A549 treated with Hydrocortisone at 1 μM for 4 hours (cell line): ENCODE measurements at places on chromosomes 3 and 15. TPM values are rescaled to one million over a fixed set of nuclear protein-coding genes. Genes with fewer than 3 reads are reported as not detected.

Gene GOLGA6L7
- total RNA-seq: not detected in 5 replicates

Gene TGM5
- total RNA-seq: not detected in 5 replicates

Gene NMNAT3
- 0.76 to 1.5 TPM (median 1.2 TPM) in 5 replicates for total RNA-seq

Gene CELSR3
- total RNA-seq: 3.7 to 4.5 TPM (median 4.3 TPM) in 5 replicates

Gene CD276
- 71.4 to 78.1 TPM (median 76.1 TPM) in 5 replicates for total RNA-seq

Gene NR2E3
- total RNA-seq: 0.14 to 0.31 TPM (median 0.22 TPM) in 5 replicates

Gene ZPLD1
- total RNA-seq: 0.06 TPM in 1 of 5 replicates, not detected in the others

Gene TM6SF1
- total RNA-seq: 0.07 to 0.15 TPM (median 0.07 TPM) in 4 of 5 replicates, not detected in the other

Gene ARHGEF26
- total RNA-seq: 8.0 to 11.2 TPM (median 9.7 TPM) in 5 replicates

Gene SENP8
- 2.1 to 2.5 TPM (median 2.3 TPM) in 5 replicates for total RNA-seq
